Fibroblast of lung (primary cell): ENCODE measurements at places on chromosomes 3 and 15.

- DNase-seq: peak; percentile 54
Observed at GRCh38 chr15:40776537-40777141, 6.9 kb downstream of the C15orf62 start.

GRCh38 chr15:100107151-100107550 is 234.6 kb downstream of the ADAMTS17 start:
- DNase-seq: no peak

DNA sequence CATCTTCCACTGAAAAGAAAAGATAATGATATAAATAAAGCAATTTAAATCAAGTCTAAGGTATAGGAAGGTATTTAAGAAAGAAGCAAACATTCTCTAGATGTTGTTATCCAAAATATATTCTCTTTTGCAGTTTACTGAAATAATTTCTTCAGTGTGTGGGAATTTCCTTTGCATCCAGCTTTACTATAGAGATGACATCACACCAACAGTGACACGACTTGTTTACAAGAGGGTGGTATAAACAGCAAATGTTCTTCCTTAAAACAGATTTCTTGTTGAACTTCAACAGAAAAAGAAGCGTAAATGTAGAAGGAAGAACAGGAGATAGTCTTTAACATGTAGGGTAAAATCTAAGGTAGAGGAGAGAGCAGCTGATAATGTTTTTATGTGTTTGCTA is 202.5 kb downstream of the ROBO2 start:
- DNase-seq: no peak

DNA sequence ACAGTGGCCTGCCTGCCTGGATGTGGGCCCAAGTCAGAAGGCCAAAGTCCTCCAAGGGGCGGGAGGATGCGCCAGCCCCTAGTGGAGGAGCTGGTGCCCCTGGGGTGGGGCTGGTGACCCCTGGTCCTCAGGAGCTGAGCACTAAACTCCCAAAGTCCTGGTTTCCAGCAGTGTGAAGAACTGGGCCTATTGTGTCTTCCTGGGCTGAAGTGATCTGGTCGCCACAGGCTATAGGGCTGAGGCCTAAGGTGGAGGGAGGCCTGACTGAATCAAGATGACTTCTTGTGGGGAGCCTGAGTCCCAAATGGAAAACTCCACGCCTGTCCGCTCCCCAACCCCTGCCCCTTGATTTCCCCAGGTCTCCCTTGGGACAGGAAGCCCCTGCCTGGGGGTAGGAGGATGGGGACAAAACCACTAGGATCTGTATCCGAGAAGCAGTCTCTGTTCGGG is 753 bp upstream of the FES start:
- no peak for DNase-seq

- DNase-seq: no peak
Observed at GRCh38 chr3:155972885-155973584, 102.6 kb downstream of the GMPS start.

- DNase-seq: no peak
Observed at GRCh38 chr3:180250172-180250571, 213.4 kb upstream of the PEX5L start.

GRCh38 chr15:64783796-64784195 is 8.4 kb upstream of the RBPMS2 start:
- DNase-seq: no peak

DNA sequence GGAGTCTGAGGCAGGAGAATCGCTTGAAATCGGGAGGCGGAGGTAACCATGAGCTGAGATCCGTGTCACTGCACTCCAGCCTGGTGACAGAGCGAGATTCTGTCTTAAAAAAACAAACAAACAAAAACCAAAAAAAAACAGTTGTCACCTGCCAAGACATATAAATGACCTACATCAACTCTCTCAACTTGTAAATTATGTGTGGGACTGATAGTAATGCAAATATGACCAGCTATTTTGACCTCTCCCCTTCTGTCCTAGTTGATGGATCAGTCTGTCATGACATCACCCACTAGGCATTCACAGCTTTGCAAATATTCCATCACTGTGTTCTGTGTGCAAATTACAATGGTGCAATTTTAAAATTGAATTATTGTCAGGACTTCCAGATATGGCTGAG is 175.4 kb downstream of the EBLN2 start:
- no peak for DNase-seq

GRCh38 chr3:66413151-66413751 is 87.6 kb downstream of the LRIG1 start:
- peak; percentile 90 for DNase-seq

DNA sequence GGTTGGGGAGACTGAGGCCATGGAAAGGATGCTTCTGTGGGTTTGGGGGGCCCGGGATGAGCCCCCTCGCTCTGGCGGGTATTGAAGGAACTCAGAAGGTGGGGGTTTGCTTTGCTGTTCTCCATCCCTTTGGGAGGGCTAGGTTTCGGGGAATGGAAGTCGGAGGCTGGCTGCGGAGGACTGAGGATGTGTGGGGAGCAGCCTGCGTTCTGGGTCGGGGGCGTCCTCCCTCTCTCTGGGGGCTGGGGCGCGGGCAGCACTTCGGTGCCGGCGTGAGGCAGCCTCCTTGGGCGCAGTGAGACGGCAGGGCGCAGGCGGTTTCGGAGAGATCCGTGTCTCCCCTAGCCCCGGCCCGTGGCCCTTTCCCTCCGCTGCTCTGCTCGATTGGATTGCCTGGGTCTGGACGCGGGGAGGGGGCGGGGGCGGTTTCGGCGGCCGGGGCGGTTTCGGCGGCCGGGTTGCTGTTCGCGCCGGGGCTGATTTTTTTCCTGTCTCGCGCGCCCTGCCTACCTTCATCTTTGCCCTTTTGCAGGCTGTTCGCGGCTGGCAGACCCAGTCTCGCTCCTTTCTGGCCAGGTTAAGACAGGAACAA is 1.4 kb downstream of the PTPRG start:
- peak; percentile 43 for DNase-seq

GRCh38 chr3:113252553-113252952 is 41.2 kb downstream of the BOC start:
- DNase-seq: no peak

GRCh38 chr3:130345487-130346079 is at the start of gene COL6A5:
Gene COL6A5 (plus strand): TSS chr3:130345672. CDS start chr3:130373639, 27,967 bp downstream.
- DNase-seq: no peak

DNA sequence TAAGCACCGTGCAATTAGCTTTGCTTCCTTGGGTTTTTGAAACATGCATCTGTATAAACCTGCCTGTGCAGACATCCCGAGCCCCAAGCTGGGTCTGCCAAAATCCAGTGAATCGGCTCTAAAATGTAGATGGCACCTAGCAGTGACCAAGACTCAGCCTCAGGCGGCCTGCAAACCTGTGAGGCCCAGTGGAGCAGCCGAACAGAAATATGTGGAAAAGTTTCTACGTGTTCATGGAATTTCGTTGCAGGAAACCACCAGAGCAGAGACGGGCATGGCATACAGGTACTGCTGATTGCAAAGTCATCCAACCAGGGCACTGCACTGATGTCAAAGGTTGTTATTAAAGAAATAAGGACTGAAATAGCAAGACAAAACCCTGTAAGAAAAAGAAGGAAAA is 22.8 kb downstream of the KCNAB1 start:
- no peak for DNase-seq

DNA sequence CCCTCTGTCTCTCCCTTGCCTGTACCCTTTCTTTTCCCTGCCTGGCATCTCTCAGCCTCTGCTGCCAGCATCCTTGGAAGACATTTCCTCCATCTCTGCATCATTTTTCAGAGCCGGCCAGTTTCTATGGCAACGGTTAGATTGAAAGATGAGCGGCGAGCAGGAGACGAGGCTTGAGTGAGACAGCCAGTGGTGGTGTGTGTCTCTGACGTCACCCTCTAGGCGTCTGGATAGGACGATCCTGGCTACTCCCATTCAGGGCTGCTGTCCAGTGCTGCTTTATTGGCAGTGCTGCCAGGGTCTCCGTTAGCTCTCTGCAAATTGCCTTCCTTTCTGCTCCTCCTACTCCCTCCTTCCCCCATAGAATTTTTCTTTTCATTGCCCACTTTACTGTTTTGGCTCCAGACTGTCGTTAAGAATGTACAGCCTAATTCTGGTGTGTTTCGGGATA is 57.9 kb downstream of the TRAK1 start:
- DNase-seq: peak; percentile 89

DNA sequence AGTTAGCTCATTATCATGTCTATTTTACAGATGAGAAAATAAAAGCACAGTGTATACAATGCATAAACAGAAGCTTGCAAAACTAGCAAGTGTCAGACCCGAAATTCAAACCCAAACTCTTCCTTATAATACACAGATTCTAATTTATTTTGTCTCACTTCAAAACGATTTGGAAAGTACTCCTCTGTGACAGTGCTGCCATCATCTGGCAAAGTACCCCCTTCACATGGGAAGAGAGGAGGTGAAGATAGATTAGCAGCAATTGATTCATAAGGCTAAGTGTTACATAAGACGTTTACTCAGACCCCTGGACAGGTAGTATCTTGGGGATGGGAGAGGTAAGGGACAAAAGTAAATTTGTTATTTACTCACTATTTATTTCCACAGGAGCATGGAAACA is 744.0 kb upstream of the SGO1 start:
- peak; percentile 15 for DNase-seq

- no peak for DNase-seq
Observed at GRCh38 chr3:43366481-43366880, 80.1 kb downstream of the SNRK start.

GRCh38 chr3:61702453-61702852 is 141.1 kb downstream of the PTPRG start:
- DNase-seq: no peak

- DNase-seq: peak; percentile 42
Observed at GRCh38 chr3:156300929-156301840, 180.8 kb downstream of the KCNAB1 start.

DNA sequence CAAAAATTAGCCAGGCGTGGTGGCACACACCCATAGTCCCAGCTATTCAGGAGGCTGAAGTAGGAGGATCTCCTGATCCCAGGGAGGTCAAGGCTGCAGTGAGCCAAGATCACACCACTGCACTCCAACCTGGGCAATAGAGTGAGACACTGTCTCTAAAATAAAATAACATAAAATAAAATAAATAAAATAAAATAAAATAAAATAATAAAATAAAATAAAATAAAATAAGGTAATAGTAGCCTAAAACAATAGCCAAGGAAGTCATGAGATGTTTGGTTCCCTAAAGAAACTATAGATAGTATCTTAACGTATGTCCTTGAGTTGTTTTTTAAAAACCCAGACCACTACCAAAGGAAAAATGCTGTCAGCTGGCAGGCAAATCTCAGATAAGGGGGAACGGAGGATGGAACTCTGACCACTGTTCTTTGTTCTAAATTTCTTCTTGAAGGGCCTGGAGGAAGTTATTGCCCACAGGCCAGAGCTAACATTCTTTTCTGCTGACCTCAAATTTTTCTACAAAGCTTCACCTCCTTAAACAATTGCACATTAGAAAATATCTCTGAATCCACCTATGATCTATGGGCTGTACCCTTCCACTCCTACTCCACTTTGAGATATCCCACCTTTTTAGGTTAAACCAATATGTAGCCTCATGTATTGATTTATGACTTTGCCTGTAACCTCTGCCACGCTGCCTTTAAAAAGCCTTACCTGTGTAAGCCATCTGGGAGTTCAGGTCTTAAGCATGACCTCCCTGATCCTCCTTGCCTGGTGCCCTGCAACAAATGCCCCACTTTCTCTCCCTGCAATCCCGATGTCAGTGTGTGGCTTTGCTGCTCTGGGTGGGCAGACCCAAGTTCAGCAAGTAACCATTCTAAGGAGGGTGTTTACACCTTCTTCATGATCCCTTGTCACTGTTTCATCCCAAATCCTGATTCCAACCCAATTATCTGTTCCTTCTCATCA is 126.2 kb upstream of the BHLHE40 start:
- DNase-seq: peak; percentile 92

DNA sequence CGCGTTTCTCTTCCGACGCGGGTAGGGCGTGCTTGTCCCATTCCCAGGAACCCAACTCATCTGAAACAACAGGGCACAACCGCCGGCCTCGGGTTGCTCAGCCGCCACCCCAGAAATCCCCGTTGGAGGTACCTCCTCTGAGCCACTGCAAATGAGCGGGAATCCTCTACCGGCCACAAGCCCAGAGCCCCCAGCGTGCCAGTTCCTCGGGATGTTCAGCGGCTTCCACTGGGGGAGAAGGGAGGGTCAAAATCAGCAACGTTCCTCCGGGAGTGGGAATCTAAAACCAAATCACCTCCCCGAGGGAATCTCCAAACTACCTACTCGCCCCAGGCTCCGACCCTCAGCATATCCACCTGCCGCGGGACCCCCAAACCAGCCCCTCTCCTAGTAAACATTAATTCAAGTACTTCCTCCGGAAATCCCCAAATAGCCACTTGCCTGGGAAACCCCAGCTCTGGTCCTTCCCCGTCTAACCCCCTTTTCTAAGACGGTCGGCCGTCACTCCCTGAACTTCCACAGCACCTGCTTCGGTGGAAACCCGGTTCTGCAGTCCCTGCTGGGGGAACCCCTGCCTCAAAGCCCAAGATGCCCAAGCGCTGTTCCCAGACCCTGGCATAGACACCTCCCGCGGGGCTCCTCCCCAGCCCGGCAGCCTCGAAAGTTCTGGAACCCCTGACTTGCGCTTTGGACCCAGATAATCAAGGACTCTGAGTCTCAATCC is 887 bp downstream of the OXTR start:
- DNase-seq: peak; percentile 23

GRCh38 chr3:47005212-47006144 is 26.0 kb downstream of the NBEAL2 start:
- no peak for DNase-seq

DNA sequence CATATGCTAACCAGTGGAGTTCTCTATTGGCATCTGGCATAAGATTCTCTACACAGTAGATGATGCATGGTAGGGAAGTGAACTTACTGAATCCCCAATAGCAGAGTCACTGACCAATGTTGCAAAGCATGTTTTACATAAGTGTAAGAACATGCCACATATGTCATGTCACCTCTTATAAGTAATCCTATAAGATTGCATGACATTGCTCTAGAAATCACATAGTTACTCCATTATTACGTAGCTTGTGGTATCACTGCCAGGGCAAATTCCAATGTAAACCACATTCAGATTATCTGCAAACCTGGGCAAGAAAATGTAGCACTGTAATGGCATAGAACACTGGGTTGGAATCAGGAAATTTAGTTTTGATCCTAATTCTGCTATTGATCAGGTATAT is 198.2 kb upstream of the UMPS start:
- DNase-seq: peak; percentile 13

- peak; percentile 63 for DNase-seq
Observed at GRCh38 chr3:30292192-30292893, 314.1 kb upstream of the TGFBR2 start.

- peak; percentile 3 for DNase-seq
Observed at GRCh38 chr15:76058714-76059319, 968 bp upstream of the TMEM266 start.
